ENCODE measurements at places on chromosomes 3 and 15.

GRCh38 chr3:189419038-189419437 lies 212.2 kb upstream of the TP63 start:
- DNase-seq: no peak

DNA sequence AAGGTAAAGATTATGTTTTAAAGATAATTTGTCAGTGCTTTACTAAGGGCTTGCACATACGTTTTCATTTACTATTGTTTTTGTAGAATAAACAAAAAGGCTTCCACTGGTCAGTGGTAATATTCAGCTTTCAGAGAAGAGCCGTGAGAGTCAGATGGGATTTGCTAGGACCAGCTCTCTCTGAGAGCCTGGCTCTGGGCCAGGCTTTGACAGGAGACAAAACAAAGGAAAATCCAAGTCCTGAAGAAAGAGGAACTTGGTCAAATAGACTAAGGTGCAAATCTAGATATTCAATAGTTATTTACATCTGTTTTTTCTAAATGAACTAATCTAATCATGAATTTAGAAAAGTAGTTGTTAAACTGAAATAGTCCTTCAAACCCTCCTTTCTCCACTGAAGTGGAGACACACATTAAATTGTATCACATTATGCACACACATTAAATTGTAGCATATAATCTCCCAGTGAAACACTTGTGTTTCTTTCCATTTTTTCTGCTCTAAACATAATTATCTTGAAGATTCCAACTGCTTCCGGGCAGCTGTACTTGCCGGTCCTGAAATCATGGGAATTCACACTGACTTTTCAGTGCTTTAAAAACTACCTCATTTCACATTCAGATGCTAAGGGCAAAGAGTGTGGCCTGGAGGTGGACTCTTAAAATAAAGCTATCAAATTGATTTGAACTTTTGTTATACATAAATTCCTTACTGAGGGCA lies 55.1 kb upstream of the FILIP1L start:
- DNase-seq: no peak

DNA sequence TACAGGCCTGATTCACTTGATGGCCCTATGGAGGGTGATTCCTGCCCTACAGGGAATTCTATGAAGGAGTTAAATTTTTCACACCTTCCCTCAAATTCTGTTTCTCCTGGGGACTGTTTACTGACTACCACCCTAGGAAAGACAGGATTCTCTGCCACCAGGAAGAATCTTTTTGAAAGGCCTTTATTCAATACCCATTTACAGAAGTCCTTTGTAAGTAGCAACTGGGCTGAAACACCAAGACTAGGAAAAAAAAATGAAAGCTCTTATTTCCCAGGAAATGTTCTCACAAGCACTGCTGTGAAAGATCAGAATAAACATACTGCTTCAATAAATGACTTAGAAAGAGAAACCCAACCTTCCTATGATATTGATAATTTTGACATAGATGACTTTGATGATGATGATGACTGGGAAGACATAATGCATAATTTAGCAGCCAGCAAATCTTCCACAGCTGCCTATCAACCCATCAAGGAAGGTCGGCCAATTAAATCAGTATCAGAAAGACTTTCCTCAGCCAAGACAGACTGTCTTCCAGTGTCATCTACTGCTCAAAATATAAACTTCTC lies 43.6 kb downstream of the BLM start:
- no peak for DNase-seq

DNA sequence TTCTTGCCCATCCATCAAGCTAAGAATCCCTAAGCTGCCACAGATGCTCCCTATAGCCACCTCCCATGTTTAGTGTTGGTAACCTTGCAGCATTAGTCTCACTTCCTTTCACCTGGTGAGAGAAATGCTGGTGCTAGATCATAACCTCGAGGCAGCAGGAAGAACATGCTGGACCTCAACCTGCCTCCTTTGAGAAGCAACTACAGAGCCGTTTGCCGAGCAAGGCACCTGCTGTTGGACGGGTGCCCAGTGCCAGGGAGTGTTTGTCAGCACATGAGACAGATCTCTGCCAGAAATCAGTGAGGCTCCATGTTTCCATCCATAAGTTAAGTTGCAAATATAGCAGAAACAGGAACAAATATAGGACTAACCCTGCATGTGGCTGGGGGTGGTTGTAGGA lies 955.7 kb downstream of the TUSC7 start:
- DNase-seq: no peak

DNA sequence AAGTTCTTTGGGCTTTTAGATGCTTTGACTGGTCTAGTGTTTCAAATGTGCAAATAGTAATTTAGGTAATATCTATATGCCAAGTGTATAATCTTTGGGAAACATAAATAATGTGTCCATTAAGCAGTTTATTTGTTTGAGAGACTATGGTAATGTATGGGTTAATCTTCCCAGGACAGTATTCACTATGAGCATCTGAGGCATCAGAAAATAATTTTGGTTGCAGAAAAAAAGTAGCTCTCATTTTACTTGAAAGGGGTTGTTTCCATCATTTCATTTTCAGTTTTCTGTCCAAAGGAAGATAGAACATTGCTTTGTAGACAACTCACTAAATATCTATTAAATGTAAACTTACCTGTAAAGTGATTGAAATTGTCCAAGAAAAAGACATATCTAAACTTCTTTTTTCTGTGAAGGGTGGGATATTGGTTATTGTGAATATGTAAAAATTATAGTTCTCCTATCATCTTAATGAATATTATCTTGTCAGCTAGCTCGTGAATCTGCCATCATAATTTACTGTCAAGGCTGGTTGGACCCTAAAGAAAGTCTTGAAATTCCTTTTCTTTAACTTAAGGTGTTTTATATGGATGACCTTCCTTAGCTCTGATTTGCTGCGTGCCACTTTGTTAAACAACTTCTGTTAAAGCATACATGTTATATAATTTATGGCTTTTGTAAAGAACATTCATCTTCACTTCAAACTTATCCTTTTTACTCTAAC lies 108.8 kb downstream of the EPHA3 start:
- no peak for DNase-seq

DNA sequence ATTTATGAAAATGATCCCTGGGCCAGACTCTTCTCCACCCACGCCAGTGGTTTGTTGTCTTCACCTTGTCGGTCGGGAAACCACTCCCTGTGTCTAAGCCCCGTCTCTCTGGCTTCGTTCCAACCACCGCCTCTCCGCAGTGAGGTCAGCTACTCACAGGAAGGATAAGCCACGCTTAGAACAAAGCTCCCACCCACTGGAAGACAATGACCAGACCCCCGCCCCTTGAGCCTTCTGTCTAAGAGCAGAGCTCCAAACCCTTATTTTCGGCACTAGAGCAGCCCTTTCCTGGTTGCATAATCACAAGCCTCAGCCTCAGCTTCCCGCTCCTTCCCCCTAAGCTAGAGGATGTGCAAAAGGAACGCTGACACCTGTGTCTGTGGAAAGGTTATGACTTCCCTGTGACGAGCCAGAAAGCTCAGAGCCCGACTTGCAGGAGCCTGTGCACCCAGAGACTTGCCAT lies 114.9 kb upstream of the MEF2A start:
- peak; percentile 42 for DNase-seq

GRCh38 chr3:38598791-38599190 lies 50.7 kb downstream of the SCN5A start:
- DNase-seq: no peak

GRCh38 chr3:18872466-18872865 lies 275.8 kb upstream of the KCNH8 start:
- no peak for DNase-seq

DNA sequence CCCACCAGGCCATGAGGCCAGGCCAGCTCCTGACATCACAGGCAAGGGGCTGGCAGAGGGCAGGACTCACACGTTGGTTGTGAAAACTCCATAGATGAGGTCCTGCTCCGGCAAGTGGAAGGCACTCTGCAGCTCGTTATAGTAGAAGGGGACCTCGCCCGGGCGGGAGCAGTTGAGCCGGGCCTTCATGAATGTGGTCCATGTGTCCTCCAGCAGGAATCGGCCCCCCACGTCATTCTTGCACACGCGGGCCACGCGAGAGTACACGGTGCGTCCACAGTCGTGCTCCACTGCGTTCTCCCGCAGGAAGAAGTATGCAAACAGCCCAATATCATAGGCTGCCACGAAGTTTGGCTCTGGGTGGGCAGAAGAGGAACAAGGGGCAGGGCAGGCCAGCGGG lies 101.2 kb downstream of the SEMA5B start:
- no peak for DNase-seq

DNA sequence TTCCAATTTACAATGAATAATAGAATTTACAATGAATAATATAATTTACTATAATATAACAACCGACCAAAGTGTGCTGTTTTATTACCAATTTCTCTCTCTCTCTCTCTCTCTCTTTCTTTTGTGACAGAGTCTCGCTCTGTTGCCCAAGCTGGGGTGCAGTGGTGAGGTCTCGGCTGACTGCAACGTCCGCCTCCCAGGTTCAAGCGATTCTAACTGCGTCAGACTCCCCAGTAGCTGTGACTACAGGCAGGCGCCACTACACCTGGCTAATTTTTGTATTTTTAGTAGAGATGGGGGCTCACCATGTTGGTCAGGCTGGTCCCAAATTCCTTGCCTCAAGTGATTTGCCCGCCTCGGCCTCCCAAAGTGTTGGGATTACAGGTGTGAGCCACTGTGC lies 17.0 kb upstream of the CCNL1 start:
- no peak for DNase-seq

- no peak for DNase-seq
Observed at GRCh38 chr3:4821975-4822374, 157.3 kb upstream of the BHLHE40 start.

- no peak for DNase-seq
Observed at GRCh38 chr15:23566651-23567050, 1.2 kb downstream of the MKRN3 start.

DNA sequence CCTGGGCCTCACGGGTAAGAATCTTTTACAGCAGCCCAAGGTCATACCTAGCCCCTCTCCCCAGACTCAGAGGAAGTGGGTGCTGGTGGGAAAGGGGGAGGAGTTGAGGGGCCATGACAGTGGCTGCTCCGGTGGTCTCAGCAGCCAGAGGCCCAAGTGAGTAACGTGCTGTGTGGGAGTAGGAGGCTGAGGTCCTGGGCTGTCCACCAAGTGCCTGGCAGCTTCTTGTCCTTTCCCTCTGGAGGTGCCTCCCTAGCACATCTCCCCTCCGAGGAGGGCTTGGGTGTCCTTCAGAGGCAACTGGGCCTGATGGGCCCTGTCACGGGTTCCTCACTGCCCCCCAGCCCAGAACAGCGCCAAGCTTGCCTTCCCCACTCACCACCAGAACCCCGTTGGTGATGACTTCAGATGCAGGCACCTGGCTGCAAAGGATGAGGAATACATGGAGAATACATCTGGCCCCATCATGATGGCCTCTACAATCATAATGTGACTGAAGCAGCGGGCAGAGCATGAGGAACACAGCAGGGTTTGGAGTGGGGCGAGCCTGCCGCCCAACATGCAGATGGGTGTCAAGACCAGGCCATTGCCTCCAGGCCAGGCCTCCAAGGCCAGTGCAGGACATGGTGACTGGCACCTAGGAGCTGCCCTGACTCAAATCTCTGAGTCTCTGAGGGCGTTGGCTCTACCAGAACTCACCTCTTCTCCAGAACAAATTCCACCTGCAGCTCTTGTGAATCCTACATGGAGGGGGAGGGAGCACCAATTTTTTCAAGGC lies 3.3 kb downstream of the PLA2G4F start:
- DNase-seq: no peak

DNA sequence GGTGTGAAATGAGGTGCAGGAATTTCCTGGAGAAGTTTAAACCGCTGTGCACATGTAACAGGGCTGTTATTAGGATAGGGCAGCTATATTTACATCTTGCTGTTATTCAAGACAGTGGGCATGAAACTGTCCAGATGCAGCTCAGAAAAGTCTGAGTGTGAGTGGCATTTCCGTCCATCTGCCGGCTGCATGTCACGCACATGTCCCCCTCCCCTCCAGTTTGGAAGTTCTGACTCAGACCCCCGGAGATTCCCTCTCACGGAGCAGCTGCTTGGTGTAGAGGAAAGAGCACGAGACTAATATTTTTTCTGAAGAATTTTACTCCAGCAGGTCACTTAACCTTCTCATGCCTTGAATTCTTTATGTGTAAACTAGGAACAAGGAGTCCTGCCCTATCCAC lies 69.8 kb downstream of the FEM1B start:
- no peak for DNase-seq

- no peak for DNase-seq
Observed at GRCh38 chr3:183519891-183520290, 35.6 kb downstream of the KLHL6 start.

GRCh38 chr3:148223266-148223665 lies 474.4 kb upstream of the AGTR1 start:
- DNase-seq: no peak

DNA sequence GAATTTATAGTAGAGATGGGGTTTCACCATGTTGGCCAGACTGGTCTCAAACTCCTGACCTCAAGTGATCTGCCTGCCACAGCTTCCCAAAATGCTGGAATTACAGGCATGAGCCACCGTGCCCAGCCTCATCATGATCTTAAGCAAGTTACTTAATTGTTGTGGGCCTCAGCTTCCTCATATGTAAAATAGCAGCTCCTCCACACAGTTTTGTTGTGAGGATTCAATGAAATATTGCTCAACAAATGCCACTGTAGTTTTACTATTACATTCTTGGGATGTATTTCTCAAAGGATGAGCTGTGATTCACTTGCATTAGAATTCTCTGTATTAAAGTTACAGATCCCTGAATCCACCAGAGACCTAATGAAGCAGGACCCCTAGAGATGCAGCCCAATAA lies 168.8 kb downstream of the ADAMTS9 start:
- DNase-seq: no peak

DNA sequence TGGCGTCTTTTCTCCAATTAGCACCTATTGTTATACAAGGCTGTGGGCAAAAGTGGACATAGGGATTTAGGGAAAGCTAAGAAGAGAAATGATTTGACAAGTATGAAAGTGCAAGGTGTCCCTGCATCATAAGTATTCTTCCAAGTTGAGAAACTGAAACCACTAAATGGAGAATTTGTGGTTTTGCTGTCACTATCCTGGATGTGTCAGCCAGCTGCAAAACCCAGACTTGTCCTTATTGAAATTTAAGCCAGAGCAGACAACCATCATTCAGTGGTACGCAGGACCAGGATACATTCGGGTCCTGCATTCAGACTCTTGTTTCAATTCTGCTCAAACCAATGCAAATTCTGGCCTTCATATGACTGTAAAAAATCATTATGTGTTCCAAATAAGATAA lies 384.8 kb upstream of the TGFBR2 start:
- no peak for DNase-seq

GRCh38 chr3:19436746-19437145 lies 288.4 kb downstream of the KCNH8 start:
- no peak for DNase-seq

DNA sequence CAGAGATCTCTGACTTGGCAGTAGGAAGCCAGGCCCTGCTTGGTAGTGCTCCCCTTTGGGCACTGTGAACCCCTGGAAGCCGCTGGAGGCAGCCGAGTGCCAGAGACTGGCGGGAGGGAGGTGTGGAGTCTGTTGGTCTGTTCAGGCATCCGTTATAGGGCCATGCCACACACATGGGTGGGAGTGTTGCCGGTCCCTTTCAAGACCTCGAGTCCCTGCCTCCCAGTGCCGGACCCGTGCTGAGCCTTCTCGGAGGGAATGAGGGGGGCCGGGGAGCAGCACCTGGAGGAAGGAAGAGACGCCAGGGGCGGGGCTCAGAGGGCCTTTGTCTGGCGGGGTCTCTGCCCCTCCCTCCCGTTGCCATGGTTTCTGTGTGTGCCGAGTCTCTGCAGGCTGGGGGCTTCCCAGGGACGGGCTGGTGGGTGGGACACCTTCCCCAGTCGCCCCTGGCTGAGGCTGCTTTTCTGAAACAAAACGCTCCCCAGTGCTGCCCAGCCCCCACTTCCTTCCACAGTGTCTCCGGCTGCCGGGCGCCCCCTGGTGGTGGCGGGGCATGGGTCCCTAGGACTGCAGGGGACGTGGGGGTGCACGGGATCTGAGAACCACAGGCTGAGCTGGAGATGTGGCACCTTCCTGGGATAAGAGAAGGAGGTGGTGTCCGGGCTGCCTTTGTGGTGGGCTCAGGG lies 10.0 kb downstream of the GNAI2 start:
- peak; percentile 94 for DNase-seq
